Stimulated activated CD8-positive, alpha-beta memory T cell treated with anti-CD3 and anti-CD28 coated beads, Interleukin-4, amount 100 ng/mL, for 24 hours (primary cell): ENCODE measurements at places on chromosomes 3 and 15.

GRCh38 chr15:62066663-62067447 lies at the start of gene C2CD4A:
C2CD4A (plus strand) TSS chr15:62066977; CDS start chr15:62067614, 637 bp downstream.
- DNase-seq = peak; percentile 42

- DNase-seq = no peak
Observed at GRCh38 chr3:156782319-156782718, 43.8 kb upstream of the LEKR1 start.

DNA sequence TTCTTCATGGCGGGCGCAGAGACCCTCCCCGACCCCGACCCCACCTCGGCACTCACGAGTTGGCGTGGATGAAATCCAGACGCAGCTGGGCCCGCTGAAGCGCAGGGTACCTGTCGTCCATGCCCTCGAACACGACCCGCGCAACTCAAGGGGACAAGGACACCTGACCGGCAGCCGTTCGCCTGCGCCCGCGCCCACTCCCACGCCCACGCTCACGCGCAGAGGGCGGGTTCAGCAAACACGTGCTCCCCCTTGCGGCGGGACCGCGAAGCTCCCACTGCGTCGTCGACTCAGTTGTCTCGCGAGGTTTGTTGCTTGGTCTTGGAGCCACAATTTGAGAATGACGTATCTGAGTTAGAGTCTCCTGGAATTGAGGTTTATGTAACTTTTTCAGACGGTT lies at the start of gene MORC1:
TSS of gene MORC1 (minus strand) at position 196 of the 400 bp plus-strand sequence. CDS start at position 121, 75 bp downstream.
- DNase-seq = no peak

- no peak for DNase-seq
Observed at GRCh38 chr3:94406595-94406994, 343.7 kb downstream of the NSUN3 start.
